ENCODE measurements at places on chromosomes 2 and 18. TPM values are rescaled to one million over a fixed set of nuclear protein-coding genes. Genes with fewer than 3 reads are reported as not detected.

DNA sequence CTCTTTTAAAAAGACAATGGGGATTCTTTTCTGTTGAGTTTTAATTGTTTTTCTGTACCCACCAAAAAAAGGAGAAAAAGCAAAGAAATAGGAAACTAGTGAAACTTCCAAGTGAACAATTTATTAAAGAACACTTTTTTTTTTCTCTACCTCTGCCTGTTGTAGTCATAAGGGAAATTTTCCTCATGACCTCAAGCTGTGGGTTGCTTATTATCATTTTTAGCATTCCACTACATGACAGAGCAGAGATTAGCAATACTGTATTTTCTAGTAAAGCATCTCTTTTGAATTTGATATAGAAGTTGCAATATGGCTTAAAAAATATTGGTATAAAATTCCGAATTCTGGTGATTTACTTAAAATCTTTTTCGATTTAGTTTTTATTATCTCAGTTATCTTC is 87.9 kb upstream of the LRRTM1 start:
- H3K27me3 ChIP-seq = peaks cover 3% of the 10 kb centered on the region
- no peaks in the 10 kb centered on the region for H3K36me3 ChIP-seq
- H3K4me1 ChIP-seq = no peaks in the 10 kb centered on the region
- no peak overlapping the region for H3K4me3 ChIP-seq
- DNase-seq = no peak
- H3K27ac ChIP-seq = no peak overlapping the region

- H3K27me3 ChIP-seq = no peaks in the 10 kb centered on the region
- peak overlapping the region; percentile 83 for H3K27ac ChIP-seq
- H3K4me3 ChIP-seq = peak overlapping the region; percentile 98
- H3K36me3 ChIP-seq = peaks cover 2% of the 10 kb centered on the region
These were observed 1.7 kb downstream of the MAP2 start for GRCh38 chr2:209425471-209426071.

DNA sequence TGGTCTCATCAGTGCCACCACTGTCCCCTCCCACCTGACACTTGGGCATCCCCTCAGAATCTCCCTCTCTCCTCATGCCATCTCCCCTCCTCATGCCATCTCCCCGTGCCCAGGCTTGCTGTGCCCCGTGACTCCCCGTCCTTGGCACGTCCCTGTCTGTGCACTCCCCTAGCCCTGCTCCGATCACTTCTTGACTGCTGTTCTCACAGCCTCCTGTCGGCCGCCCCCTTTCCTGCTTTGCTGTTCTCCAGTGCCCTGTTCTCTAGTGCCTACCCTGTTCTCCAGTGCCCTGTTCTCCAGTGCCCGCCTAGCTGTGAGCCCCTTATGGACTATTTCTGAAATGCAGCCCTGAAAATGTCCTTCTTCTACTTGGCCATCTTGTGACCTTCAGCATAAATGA is 253.8 kb downstream of the ALPK2 start:
- peak overlapping the region; percentile 70 for H3K27ac ChIP-seq
- H3K4me3 ChIP-seq = no peak overlapping the region
- DNase-seq = no peak

Gene MOGAT1
- total RNA-seq = not detected

- no peak overlapping the region for H3K27ac ChIP-seq
- no peaks in the 10 kb centered on the region for H3K4me1 ChIP-seq
- H3K4me3 ChIP-seq = no peak overlapping the region
These were observed 33.8 kb downstream of the PLA2R1 start for GRCh38 chr2:160028431-160029269.

DNA sequence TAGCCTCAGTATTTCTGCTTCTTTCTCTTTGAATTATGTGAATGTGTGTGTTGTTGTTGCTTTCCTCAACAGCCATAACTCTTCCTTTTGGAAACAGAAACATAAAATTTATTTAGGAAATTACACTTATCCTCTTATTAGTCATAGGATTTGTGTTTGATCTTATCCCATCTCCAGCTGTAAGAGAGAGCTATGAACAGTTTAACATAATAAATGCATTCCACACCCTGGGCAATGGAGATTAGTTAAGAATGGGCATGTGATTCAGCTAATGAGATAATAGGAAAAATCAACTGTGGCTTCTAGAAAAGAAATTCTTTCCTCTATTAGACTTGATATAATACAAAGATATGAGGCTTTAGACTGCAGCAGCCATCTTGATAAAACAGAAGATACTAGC is 55.0 kb downstream of the SCN7A start:
- peaks cover 4% of the 10 kb centered on the region for H3K36me3 ChIP-seq
- H3K27ac ChIP-seq = no peak overlapping the region
- no peak for DNase-seq
- no peaks in the 10 kb centered on the region for H3K4me1 ChIP-seq
- no peak overlapping the region for H3K4me3 ChIP-seq
- no peaks in the 10 kb centered on the region for H3K27me3 ChIP-seq

- no peak overlapping the region for H3K27ac ChIP-seq
- no peaks in the 10 kb centered on the region for H3K4me1 ChIP-seq
- H3K27me3 ChIP-seq = no peaks in the 10 kb centered on the region
- no peak for DNase-seq
- H3K36me3 ChIP-seq = no peaks in the 10 kb centered on the region
These were observed 49.4 kb downstream of the ETAA1 start for GRCh38 chr2:67446491-67446911.

DNA sequence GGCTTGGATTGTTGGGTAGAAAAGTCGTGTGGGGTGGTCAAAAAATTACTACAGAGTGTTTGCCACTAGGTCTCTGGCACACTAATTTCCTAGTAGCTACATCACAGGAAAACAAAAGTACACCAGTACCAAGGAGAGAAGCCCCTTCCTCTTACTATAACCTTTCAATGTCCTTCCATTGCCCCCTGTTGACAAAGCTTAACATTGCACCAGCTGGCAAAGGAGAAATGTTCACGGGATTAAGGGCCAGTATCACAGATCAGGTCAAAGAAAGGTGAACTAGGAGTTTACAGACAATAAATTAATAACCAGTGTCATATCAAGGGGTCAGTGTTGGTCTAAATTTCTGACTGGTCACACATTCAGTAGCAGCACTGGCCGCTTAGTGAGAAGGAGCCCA is 1139.6 kb upstream of the FAM98A start:
- peaks cover 10% of the 10 kb centered on the region for H3K4me1 ChIP-seq
- peak; percentile 4 for DNase-seq

Gene FAM161A
- total RNA-seq = 21.9 TPM

Gene SCN9A
- total RNA-seq = 0.86 TPM

GRCh38 chr2:6423944-6424343 is 441.8 kb downstream of the CMPK2 start:
- no peaks in the 10 kb centered on the region for H3K27me3 ChIP-seq
- H3K4me1 ChIP-seq = peaks cover 56% of the 10 kb centered on the region
- H3K4me3 ChIP-seq = peak overlapping the region; percentile 12
- peak overlapping the region; percentile 68 for H3K27ac ChIP-seq
- DNase-seq = no peak

DNA sequence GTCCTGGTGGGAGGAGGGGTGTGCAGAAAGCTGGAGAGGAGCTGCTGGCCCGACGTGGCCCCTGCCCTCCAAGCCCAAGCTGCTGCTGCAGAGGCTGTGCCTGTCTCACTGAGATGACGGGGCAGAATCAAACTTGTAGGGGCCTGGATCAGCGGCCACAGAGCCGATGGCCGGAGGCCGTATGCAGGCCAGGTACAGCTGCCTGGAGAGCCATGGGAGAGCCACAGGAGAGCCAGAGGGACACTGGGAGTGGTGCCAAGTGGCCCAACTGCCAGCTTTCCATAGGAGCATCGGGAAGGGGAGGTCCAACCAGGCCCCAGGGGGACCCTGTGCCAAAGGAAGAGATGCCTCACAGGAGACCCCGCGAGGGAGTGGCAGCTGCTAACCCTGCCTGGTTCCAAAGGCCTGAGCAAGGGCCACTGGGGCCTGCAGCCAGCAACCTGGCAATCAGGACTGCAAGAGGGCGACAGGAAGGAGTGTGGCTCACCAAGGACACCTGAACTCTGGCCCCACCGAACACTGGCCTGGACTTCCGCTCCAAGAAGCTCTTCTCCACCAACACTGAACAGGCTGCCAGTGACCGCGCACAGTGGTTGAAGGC is 70.7 kb downstream of the HDAC4 start:
- H3K4me1 ChIP-seq = peaks cover 51% of the 10 kb centered on the region
- no peak for DNase-seq
- H3K27me3 ChIP-seq = no peaks in the 10 kb centered on the region
- peaks cover 6% of the 10 kb centered on the region for H3K36me3 ChIP-seq
- H3K27ac ChIP-seq = no peak overlapping the region

Gene RAB6C
- total RNA-seq = not detected

GRCh38 chr2:41853427-41854191 is 194.2 kb upstream of the PKDCC start:
- no peak overlapping the region for H3K27ac ChIP-seq
- H3K36me3 ChIP-seq = no peaks in the 10 kb centered on the region
- H3K27me3 ChIP-seq = peaks cover 32% of the 10 kb centered on the region
- H3K4me1 ChIP-seq = peaks cover 5% of the 10 kb centered on the region

- no peak for DNase-seq
- no peak overlapping the region for H3K27ac ChIP-seq
- no peak overlapping the region for H3K4me3 ChIP-seq
- no peaks in the 10 kb centered on the region for H3K4me1 ChIP-seq
These were observed 578.6 kb upstream of the RAB6C start for GRCh38 chr2:129400826-129401225.

DNA sequence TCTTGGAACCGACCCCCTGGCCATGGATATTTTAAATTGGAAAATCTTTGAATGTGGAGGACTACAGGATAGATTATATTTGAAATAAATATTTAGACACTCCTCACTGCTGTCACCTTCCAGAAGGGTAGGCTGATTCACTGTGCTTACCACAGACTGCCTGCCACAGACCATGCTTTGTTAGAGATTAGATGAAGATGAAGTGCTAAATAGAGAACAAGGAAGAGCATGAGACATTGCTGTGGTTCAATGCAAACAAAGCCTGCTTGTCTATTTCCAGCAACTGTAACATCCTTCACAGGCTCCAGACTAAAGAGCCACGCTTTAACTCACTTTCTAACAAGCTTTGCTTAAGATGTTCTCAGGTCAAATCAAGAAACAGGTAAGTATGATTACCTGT is 81.0 kb upstream of the TMEM17 start:
- H3K4me1 ChIP-seq = peaks cover 49% of the 10 kb centered on the region
- H3K36me3 ChIP-seq = peaks cover 2% of the 10 kb centered on the region
- no peak overlapping the region for H3K4me3 ChIP-seq
- DNase-seq = no peak
- no peaks in the 10 kb centered on the region for H3K27me3 ChIP-seq

- no peak for DNase-seq
- H3K36me3 ChIP-seq = peaks cover 4% of the 10 kb centered on the region
- no peak overlapping the region for H3K4me3 ChIP-seq
These were observed 452.4 kb upstream of the RGPD4 start for GRCh38 chr2:107374249-107374648.

- no peak overlapping the region for H3K4me3 ChIP-seq
- no peaks in the 10 kb centered on the region for H3K27me3 ChIP-seq
- peak overlapping the region; percentile 22 for H3K27ac ChIP-seq
- peaks cover 27% of the 10 kb centered on the region for H3K4me1 ChIP-seq
These were observed 70.9 kb downstream of the ASB1 start for GRCh38 chr2:238497610-238498005.

Gene FMNL2
- 54.9 TPM for total RNA-seq

DNA sequence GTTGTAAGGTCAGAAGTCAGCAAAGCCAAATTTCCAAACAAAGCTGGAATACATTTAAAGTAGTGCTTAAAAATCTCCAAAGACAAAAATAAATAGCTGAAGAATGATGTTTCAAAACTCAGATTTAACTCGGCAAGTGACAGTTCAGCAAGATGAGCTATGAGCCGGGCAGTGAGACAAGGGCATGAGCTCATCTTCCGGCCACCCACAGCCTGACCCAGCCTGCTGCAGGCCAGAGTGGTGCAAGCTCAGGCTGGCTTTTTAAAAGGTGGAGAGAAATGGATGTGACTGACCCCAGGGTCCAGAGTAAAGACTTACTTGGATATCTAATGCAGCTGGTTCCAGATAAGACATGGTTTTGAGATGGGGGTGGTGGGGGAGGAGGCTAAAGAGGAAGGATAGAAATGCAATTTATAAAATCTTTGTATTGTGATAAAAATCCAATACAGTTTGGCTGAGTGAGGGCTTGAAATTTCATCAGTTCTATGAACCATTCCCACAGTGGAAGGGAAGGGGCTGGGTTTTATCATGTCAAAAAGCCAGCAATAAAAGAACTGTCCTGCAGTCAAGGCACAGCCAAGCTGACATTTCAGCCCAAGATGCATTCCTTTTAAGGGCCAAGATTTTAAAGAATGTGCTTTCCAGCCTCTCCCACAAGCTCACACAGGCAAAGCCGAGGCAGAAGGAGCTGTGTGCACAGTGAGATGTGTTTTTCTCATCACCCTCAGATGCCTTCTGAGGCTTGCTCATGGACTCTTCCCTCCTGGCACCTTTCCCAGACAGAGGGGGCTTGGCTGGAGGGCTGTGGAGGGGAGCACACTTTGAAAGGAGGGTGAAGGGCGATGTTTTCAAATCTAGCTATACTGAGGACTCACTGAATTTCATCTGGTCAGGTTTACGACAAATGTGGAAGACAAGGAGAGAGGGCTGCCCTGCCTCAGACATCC is 97.9 kb upstream of the KLHL29 start:
- no peak overlapping the region for H3K27ac ChIP-seq
- H3K36me3 ChIP-seq = no peaks in the 10 kb centered on the region
- no peak overlapping the region for H3K4me3 ChIP-seq
- H3K27me3 ChIP-seq = no peaks in the 10 kb centered on the region

Gene RPIA
- 30.8 TPM for total RNA-seq

DNA sequence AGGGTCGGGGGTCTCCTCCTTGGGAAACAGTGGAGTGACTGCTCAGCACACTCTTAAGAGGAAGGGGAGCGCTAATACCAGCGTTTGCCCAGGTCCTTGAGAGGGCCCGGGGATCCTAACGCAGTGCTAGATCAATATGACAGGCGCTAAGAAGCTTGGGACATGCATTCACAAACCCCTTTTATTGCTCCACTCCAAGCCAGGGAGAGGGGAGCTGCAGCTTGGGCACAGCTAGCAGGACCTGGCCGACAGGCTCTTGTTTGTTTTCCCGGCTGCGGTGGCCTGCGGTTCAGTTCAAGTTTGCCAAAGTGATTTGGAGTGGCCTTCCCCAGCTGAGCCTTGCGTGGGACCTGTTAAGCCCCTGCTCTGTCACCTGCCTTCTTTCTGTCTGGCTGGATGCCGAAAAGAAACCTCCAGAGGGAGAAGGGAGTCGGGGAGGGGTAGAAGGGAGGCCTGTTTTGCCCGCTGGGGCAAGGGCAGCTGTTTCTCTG is 152.1 kb downstream of the GLI2 start:
- H3K27ac ChIP-seq = peak overlapping the region; percentile 79
- DNase-seq = no peak
- H3K4me3 ChIP-seq = peak overlapping the region; percentile 24
- no peaks in the 10 kb centered on the region for H3K36me3 ChIP-seq
- H3K27me3 ChIP-seq = no peaks in the 10 kb centered on the region
